ENCODE measurements at places on chromosomes 2 and 18.

- no peak for DNase-seq
Measured at GRCh38 chr2:53787614-53788289, 908 bp downstream of the ERLEC1 start.

- DNase-seq, result no peak
Measured at GRCh38 chr2:101766871-101767739, 69.6 kb downstream of the MAP4K4 start.

- no peak for DNase-seq
Measured at GRCh38 chr2:113709022-113709421, 47.4 kb downstream of the SLC35F5 start.

DNA sequence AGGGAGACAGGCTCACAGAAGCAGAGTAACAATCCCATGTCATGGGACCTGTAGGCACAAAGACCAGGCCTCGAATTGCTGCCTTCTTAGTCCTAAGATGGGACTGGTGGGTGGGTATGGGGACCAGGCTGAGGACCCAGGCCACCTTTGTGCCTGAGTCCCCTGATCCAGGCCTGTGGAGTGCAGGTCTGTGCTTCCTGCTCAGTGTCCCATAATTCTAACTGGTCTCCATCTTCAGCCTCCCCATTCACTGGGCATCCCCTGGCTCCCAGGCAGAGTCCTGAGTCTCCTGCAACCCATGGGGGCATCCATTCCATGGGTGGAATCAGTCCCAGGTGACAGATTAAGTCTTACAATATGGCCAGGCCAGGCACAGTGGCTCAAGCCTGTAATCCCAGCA lies 83.9 kb downstream of the SMAD7 start:
- no peak for DNase-seq

DNA sequence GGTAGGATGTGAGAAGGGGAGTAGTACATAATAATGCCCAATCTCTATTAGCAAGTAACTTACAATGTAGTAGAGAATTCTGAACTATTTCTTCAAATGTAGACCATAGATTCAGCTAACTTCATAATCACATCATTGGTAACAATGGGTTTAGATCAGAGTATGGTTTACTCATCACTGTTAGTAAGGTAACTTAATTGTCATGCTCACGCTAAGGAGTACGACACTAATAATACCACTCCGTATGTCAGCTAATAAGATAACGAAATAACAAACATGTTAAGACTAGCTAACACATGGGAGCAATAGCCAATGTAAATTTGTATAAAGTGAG lies 56.4 kb upstream of the CCDC141 start:
- DNase-seq, result no peak

- no peak for DNase-seq
Measured at GRCh38 chr2:199713746-199714145, 137.2 kb downstream of the FTCDNL1 start.

GRCh38 chr18:25563816-25564683 lies 212.1 kb upstream of the ZNF521 start:
- DNase-seq, result no peak

DNA sequence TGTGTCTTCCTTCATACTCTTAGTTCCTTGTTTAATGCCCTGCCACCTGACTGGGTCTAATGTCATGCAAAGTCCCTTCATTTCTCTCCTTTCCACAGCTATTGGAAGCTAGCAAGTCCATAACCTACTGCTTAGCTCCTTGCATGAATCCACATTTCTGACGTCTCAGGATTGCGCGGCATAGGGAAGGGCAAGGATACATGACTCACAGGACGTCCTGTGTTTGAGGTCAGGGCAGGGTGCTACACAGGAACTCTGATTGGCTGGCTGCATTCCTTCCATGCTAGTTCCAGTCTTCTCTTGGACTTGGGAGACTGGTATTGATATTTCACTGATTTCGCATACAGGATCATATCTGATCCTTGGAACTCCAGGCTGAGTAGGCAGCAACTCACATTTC lies 137.9 kb downstream of the CDH2 start:
- DNase-seq, result no peak

- no peak for DNase-seq
Measured at GRCh38 chr18:35311496-35311895, 21.5 kb upstream of the ZSCAN30 start.

- DNase-seq, result no peak
Measured at GRCh38 chr2:241935774-241936173, 66.2 kb downstream of the RTP5 start.

DNA sequence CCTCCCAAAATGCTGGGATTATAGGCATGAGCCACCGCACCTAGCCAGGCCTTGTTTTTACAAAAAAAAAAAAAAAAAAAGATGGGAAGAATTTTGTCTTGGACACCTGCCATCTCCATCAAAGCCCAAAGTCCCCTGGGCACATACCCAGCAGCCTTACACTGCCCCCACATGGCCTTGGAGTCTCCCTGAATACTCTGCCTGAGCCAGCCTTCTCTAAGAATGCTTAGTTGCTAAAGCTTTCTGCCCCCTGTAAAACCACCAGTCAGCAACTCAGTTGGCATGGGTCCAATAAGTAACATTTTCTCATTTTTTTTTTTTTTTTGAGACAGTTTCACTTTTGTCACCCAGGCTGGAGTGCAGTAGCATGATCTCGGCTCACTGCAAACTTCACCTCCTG lies 40.6 kb downstream of the SPC25 start:
- no peak for DNase-seq

GRCh38 chr18:58549814-58550339 lies 79.0 kb downstream of the ALPK2 start:
- no peak for DNase-seq

DNA sequence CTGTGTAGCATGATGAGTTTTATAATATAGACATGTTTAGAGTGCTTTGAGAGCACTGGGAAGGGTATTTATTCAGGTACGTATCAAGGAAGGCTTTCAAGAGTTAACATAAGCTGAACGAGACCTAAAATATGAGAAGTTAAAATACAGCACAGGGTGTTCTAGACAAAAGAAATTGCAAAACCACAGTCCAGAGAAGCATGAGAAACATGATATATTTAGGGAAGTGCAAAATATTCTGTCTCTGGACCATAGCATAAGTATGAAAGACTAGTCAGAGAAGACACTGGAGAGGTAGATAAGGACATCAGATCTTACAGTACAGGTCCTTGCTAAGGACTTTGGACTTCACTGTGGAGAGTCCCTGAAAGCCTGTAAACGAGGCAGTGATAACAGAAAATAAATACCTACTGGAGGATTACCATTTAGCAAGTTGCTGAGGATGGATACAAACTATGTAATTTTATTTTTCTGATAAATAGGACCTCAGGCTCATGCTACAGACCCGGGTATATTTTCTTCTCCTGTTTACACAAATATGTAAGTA lies 43.7 kb downstream of the FSIP2 start:
- DNase-seq, result no peak

DNA sequence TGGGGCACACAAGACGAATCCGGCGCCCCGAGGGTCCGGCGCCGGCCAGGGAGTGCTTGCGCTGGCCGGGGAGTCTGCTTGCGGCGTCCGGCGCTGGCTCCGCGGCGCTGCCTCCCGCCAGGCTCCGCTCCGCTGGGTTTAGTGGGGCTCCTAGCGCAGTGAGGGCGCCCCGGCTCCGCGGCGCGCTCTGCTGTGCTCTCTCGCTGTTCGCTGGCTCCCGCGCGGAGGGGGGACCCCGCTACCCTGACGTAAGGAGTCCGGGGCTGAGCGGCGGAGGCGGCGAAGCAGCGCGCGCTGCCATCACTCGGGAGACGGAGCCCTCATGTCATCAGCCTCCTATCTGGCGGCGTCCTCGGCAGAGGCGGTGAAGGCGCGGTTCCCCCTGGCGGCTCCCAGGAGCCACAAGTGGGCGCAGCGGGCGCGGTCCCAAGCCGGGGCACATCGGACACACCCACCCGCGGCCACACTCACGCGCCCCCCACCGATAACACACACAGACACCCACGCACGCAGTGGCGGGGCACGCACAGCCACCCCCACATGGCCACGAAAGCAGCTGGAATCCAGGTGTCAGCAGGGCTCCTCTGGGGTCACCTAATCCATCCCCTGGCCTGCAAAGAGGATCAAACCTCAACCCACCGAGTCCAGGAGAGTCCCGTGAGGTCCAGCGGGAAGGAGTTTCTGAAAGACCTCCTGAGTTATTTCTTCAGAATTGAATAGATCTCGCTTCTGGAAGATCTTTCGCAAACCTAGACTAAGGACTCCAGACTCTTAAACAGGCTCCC lies at the start of gene C1QL2:
Gene C1QL2, minus strand, starts transcription at position 189 of the 785 bp plus-strand sequence. CDS start 482 bp downstream, outside the sequence.
- no peak for DNase-seq

- no peak for DNase-seq
Measured at GRCh38 chr2:43292851-43293743, 66.7 kb upstream of the ZFP36L2 start.

GRCh38 chr2:6754419-6754818 lies 111.3 kb downstream of the CMPK2 start:
- no peak for DNase-seq

GRCh38 chr2:1716441-1716840 lies 27.9 kb downstream of the PXDN start:
- no peak for DNase-seq

DNA sequence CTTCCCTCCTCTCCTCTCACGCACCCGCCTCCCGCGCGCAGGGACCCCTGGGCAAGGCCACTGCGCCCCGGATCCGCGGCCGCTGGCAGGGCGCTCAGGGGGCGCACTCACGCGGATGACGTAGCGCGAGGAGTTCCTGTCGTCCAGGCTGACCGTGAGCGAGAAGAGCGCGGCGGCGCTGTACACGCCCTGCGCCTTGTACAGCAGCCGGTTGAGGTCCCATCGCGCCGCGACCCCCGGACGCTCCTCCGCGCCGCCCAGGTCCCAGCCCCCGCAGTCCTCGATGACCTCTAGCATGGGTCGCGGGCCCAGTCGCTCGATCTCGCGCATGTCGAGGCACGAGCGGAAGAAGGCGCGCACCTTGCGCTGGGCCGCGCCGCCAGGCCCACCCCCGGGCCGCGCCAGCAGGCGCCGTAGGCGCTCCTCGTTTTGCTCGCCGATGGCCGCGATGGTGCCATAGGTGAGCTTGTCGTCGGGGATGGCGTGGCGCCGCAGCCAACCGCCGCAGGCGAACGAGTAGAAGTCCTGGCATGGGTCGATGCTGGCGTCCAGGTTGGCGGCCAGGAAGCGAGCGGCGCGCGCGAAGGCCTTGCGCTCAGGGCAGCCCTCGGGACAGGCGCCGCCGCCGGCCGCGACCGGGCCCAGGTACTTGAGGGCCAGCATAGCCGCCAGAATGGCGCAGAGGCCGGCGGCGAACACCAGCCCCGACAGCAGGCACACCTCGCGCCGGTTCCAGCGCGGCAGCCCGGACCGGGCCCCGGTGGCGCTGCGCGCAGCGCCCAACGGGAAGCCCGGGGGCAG lies 1.7 kb downstream of the ECEL1 start:
- no peak for DNase-seq

GRCh38 chr2:194938066-194938465 lies 719.0 kb upstream of the SLC39A10 start:
- DNase-seq, result no peak

- DNase-seq, result no peak
Measured at GRCh38 chr2:136422512-136422911, 304.6 kb upstream of the CXCR4 start.

- DNase-seq, result no peak
Measured at GRCh38 chr2:207934720-207935119, 90.6 kb downstream of the PLEKHM3 start.

DNA sequence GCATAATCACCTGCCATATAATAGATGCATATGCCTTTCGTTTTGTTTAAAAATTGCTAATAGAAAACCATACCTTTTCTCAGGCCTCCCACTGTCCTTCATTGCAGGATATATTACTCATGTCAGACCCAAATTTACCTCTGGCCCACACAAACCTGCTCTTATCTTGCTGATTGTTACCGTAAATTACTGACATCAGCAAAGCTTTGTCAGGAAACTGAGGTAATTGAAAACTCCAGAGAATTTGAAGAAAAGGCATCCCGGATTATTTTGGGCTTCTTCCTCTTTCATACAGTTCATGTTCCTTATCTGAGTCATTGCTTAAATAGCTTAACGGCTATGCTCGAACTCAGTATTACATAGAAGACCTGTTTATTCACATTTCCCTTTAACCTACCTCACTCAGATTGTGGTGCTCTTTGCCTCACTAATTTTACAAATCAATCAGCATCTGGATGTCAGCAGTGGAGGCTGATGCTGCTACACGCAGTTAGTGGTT lies 145.7 kb downstream of the ZEB2 start:
- DNase-seq, result no peak

DNA sequence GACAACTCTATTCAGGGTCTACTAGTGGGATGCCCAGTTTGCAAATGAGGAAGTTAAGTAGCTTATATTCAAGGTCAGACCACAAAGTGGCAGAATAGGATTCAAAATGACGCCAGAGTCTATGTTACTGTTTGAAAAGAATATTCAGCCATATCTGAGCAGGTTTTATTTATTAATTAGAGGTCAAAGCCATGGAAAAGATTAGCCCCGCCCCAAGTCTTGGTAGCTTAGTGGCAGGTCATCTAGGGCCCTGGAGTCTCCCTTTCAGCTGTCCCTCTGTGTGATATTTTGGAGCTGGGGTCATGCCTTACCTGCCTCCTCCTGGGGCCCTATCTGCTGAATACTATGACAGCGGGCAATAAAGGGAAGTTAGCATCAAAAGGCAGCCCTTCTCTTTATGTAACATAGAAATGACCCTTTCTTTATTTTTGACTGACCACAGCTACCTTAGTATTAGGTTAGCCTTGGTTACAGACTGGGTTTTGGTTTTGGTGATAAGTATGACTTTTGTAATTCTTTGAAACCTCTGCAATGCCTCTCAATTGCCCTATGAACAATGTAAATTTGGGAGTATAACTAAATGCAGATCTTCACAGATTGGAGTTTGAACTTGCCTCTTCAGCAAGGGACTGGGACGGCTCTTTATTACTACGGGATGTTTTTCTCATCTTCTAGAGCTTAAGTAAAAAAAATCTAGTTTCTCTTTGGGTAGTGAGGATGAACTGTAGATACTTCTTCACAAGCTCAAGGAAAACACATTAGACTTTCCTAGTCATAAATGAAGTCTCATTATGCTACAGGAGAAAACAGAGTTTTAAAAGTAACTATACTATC lies 153.0 kb upstream of the ITGA4 start:
- no peak for DNase-seq

DNA sequence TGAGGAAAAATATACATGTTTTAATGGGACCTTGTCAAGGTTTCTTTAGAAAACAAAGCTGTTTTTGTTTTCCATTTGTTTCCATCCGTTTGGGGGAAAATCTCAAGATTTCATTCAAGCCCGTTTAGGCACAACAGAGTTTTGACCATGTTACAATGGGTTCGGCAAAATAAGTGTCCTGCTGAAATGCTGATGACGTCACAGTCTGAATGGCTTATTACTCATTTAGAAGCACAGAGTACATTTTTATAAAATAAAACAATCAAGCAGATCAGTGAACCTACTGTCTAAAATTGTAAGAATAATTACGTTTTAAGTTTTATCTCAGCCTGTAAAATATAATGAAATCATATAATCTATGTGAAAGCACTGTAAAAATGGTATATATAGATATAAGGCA lies 174.2 kb downstream of the MYT1L start:
- no peak for DNase-seq

DNA sequence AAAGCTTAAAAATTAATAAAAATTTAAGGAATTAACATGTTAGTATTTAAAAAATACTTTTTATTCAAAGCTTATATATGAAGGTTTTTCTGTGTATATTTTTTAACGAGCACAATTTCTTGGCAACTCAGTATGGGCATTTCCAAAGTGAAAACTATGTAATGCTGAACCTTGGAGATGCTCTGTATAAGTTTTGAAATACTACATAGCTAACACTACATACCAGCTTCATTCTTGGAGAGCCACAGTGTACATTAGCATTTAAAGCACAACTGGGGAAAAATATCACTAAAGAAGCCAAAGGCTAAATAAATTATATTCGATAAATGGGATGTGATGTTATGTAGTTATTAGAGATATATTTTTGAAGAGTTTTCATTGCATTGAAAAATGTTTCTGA lies 446.5 kb downstream of the CCDC85A start:
- no peak for DNase-seq

GRCh38 chr2:197383825-197384224 lies 51.0 kb downstream of the SF3B1 start:
- DNase-seq, result no peak
